ENCODE measurements at places on chromosomes 11 and 22. TPM values are rescaled to one million over a fixed set of nuclear protein-coding genes. Genes with fewer than 3 reads are reported as not detected.

DNA sequence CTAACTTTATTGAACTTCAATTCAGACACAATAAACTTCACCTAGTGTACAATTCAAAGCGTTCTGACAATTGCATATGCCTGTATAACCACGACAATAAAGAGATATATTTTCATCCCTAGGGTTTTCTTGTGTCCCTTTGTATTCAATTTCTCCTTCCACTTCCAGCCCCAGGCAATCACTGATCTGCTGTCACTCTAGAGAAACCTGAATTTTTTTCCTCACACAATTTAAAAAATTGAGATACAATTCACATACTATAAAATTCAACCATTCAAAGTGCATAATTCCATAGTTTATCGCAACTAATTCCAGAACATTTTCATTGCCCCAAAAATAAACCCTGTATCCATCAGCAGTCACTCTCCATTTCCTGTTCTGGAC is 116.6 kb downstream of the MRTFA start:
- no peak overlapping the region for H3K4me3 ChIP-seq
- H3K27ac ChIP-seq = no peak overlapping the region
- DNase-seq = no peak
- no peaks in the 10 kb centered on the region for H3K27me3 ChIP-seq
- no peaks in the 10 kb centered on the region for H3K36me3 ChIP-seq

The TRIM48 gene
- not detected for total RNA-seq

GRCh38 chr22:23068832-23069385 is 1.4 kb upstream of the GNAZ start:
- H3K4me1 ChIP-seq = no peaks in the 10 kb centered on the region
- H3K27ac ChIP-seq = no peak overlapping the region
- H3K4me3 ChIP-seq = no peak overlapping the region
- H3K27me3 ChIP-seq = no peaks in the 10 kb centered on the region
- no peaks in the 10 kb centered on the region for H3K36me3 ChIP-seq

- no peaks in the 10 kb centered on the region for H3K4me1 ChIP-seq
- no peak overlapping the region for H3K4me3 ChIP-seq
- H3K27ac ChIP-seq = no peak overlapping the region
- no peak for DNase-seq
Measured at GRCh38 chr11:116409238-116409637, 363.5 kb downstream of the BUD13 start.

- H3K36me3 ChIP-seq = no peaks in the 10 kb centered on the region
- no peaks in the 10 kb centered on the region for H3K27me3 ChIP-seq
- no peak overlapping the region for H3K4me3 ChIP-seq
- H3K4me1 ChIP-seq = peaks cover 4% of the 10 kb centered on the region
- DNase-seq = no peak
- H3K27ac ChIP-seq = no peak overlapping the region
Measured at GRCh38 chr11:87300640-87301380, 263.1 kb downstream of the TMEM135 start.

DNA sequence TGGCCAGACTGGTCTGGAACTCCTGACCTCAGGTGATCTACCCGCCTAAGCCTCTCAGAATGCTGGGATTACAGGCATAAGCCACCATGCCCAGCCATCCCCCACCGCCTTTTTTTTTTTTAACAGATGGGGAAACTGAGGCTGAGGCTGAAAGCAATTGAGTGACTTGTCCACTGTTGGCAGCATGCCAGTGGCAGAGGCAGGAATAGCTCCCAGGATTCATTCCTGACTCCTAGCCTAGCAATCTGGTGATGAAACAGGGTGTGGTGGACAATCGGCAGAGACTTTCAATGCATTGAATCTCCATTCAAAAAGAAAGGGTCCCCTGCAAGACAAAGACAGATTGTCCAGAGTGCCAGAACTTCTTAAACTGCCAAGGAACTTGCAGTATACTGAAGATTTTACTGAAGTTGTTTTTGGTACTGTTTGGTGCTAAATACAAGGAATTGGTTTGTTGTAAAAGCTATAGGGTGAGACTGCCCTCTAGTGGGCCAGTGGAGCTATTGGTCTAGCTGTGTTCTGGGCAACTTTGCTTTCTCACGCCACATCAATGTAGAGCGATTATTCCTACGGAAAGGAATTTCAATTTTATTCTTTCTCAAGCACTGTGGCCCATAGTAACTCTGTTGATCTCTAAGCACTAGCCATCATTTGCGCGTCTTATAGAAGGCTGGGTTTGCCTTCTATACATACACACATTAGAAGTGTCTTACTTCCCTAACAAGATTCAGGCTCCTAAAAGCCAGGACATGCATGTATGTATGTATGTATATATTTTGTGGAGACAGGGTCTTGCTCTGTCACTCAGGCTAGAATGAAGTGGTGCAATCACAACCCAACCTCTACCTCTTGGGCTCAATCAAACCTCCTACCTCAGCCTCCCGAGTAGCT is 21.0 kb downstream of the C22orf31 start:
- no peaks in the 10 kb centered on the region for H3K27me3 ChIP-seq
- DNase-seq = peak; percentile 89
- H3K4me1 ChIP-seq = peaks cover 4% of the 10 kb centered on the region
- peaks cover 2% of the 10 kb centered on the region for H3K36me3 ChIP-seq
- H3K4me3 ChIP-seq = no peak overlapping the region

The NAALAD2 gene
- 2.0 TPM for total RNA-seq

- H3K36me3 ChIP-seq = no peaks in the 10 kb centered on the region
- no peak overlapping the region for H3K4me3 ChIP-seq
- no peak overlapping the region for H3K27ac ChIP-seq
- no peaks in the 10 kb centered on the region for H3K4me1 ChIP-seq
- DNase-seq = no peak
Measured at GRCh38 chr11:120869516-120870011, 154.3 kb upstream of the TBCEL start.

The TMEM223 gene
- 16.5 TPM for total RNA-seq

The OR2AG2 gene
- 0.19 TPM for total RNA-seq

DNA sequence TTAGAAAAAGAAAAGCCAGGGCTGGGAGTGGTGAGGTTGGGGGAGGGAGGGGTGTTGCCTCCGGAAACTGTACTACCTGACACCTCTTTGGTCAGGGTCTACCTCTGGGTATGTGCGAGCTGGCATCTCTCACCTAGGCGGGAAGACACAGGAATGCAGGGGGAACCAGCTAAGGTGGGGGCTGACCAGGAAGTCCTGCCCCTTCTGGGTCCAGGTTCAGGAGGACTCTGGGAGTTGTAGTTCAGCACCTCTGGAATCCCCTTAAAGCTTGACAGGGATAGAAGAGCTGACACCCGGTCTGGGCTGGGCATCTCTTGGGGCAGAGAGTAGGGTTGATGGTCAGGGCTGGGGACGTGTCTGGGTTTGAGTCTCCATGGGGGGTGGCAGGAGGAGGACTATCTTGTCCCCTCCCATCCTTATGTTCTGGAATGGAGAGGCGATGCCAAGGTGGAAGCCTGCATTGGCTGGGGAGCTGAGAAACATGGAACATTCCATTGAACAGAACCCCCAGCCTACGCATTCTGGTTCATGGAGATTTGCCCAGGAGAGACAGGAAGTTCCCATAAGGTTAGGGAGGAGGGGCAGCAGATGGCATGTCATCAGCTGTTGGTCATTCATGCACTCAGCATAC is 2.1 kb upstream of the KIAA1671 start:
- peaks cover 9% of the 10 kb centered on the region for H3K4me1 ChIP-seq
- H3K4me3 ChIP-seq = no peak overlapping the region

The CYTH4 gene
- total RNA-seq = 30.2 TPM

DNA sequence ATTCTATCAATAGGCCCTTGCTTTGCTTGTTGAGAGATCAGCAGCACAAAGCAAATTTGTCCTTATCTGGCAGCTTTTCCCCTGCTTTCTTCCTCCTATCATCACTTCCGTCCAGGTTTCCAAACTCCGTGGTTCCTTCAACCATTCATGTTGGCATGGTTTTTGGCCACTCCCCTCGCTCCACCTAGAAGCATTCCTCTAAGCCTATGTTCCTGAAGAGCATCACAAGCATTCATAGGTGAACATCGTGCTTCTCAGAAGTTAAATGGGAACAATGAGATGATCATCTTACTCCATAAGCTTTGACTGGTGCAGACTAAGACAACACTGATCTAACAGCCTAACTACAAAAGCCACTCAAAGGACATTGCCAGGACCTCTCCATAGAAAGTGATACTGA is 86.3 kb downstream of the ETS1 start:
- no peak overlapping the region for H3K4me3 ChIP-seq
- peak overlapping the region; percentile 25 for H3K27ac ChIP-seq
- no peak for DNase-seq

The ANKK1 gene
- 0.60 TPM for total RNA-seq

- H3K4me1 ChIP-seq = no peaks in the 10 kb centered on the region
- no peak overlapping the region for H3K4me3 ChIP-seq
- DNase-seq = no peak
- no peak overlapping the region for H3K27ac ChIP-seq
- no peaks in the 10 kb centered on the region for H3K27me3 ChIP-seq
Measured at GRCh38 chr11:74203966-74204365, 32.9 kb downstream of the PPME1 start.

DNA sequence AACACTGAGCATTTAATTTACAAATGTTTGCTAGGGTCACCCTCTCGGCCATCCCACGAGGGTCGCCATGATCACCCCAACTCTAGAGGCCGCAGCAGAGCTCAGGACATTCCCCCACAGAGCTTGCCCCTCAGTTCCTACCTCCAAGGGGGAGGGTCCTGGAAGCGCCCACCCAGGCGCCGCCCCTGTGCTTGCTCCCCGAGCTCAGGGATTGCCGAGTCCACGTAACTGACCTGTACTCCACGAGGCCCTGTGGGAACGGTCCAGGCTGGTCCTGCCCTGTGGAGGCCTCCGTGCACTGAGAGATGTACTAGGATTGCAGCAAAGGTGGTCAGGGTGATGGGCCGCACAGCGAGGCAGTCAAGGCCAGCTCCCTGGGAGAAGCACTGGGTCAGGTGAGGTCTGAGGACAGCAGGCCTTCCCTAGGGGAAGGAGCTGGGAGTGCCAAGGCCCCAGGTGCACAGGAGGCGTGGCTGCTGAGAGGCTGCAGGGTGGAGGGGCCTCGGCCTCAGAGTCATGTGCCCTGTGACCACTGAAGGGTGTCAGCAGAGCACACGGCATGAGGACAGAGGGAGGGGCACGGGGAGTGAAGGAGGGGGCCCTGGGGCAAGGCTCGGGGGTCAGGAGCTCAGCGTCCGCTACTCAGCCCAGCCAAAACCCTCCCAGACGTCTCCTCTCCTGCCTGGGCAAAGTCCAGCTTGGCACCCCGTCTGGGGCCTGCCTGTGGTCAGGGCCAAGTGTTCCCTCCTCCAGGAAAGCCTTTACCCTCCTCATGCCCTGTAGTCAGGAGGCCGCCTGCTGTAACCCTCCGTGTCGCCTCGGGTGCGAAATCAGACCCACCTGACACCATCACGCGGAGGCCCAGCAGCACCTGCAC is 2.4 kb upstream of the MIOX start:
- peaks cover 10% of the 10 kb centered on the region for H3K4me1 ChIP-seq
- H3K36me3 ChIP-seq = no peaks in the 10 kb centered on the region
- peak overlapping the region; percentile 32 for H3K27ac ChIP-seq
- DNase-seq = peak; percentile 62

DNA sequence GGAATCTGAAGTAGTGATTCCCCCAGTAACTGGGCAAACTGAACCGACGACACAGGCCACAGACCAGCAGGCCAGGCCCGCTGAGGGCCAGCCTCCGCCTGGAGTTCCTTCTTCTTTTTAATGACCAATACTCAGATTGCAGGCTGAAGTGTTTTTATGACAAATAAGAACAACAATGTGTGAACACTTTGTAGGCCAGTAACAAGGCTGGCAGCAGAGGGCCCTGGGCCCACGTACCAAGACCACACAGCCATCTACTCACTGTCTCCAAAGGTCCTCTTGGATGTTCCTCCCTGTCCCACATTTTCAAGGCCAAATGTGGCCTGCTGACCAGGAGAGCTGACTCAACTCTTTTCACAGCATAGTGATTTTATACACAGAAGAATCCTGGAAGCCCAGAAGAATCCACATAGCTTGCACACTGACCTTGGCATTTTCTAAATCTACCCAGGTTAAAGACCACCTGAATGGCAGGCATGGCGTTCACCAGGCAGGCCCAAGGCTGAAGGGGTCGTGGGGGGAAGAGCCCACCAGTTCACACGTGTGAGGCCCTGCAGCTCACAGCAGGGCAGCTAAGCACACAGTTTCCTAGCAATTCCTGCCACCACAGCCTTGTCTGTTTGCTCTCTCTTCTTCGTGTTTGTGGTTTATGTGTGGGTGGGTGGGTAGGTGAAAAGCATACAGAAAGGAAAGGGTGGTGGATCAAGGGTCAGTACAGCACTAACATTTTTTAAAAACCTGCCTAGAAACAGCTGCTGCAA is 13.3 kb downstream of the SMCO4 start:
- H3K4me1 ChIP-seq = no peaks in the 10 kb centered on the region
- H3K4me3 ChIP-seq = no peak overlapping the region
- H3K36me3 ChIP-seq = no peaks in the 10 kb centered on the region
- no peak for DNase-seq
- no peaks in the 10 kb centered on the region for H3K27me3 ChIP-seq

- no peak overlapping the region for H3K27ac ChIP-seq
- no peak for DNase-seq
- H3K4me3 ChIP-seq = peak overlapping the region; percentile 83
- H3K27me3 ChIP-seq = no peaks in the 10 kb centered on the region
- peaks cover 5% of the 10 kb centered on the region for H3K36me3 ChIP-seq
Measured at GRCh38 chr22:20982563-20982882, 426 bp downstream of the LZTR1 start.

GRCh38 chr11:58524232-58525036 is 16.5 kb upstream of the OR5B21 start:
- H3K36me3 ChIP-seq = peaks cover 16% of the 10 kb centered on the region
- H3K4me3 ChIP-seq = peak overlapping the region; percentile 17
- no peaks in the 10 kb centered on the region for H3K27me3 ChIP-seq
- peak; percentile 78 for DNase-seq
- H3K4me1 ChIP-seq = no peaks in the 10 kb centered on the region
- peak overlapping the region; percentile 8 for H3K27ac ChIP-seq

DNA sequence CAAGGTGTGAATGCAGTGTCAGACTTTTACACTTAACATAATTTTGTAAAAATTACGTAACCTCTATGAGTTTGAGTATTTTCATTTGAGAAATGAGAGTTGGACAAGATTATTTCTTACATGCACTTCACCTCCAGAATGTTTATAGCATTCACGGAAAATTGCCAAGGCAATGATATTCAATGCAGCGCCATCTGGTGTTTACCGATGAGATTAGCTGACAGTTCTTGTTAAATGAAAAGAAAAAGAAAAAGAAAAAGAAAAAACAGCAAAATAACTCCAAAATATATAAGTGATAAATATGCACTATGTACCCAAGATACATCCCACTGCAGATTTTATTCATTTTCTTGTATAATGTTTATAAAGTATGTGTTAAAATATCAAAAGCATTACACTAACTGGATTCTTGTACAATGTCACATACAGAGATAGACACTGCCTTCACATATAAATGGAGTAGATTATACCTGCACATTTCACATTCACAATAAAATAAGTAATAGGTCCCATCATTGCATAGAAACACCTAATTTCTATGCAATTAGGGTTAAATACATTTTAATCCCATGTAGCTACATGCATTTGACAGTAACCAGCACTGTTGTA is 976.3 kb upstream of the FAT3 start:
- no peaks in the 10 kb centered on the region for H3K27me3 ChIP-seq
- no peaks in the 10 kb centered on the region for H3K4me1 ChIP-seq
- H3K36me3 ChIP-seq = no peaks in the 10 kb centered on the region
- no peak overlapping the region for H3K4me3 ChIP-seq

The PRRG4 gene
- total RNA-seq = 18.4 TPM

The CST6 gene
- total RNA-seq = 5.9 TPM

- H3K36me3 ChIP-seq = no peaks in the 10 kb centered on the region
- H3K27me3 ChIP-seq = no peaks in the 10 kb centered on the region
- H3K27ac ChIP-seq = no peak overlapping the region
- DNase-seq = peak; percentile 23
- no peaks in the 10 kb centered on the region for H3K4me1 ChIP-seq
- H3K4me3 ChIP-seq = no peak overlapping the region
Measured at GRCh38 chr11:117418737-117419481, 91.3 kb downstream of the CEP164 start.

- no peaks in the 10 kb centered on the region for H3K27me3 ChIP-seq
- no peaks in the 10 kb centered on the region for H3K4me1 ChIP-seq
- no peak for DNase-seq
- no peak overlapping the region for H3K27ac ChIP-seq
Measured at GRCh38 chr11:10938650-10939387, 81.0 kb upstream of the ZBED5 start.
